ENCODE measurements at places on chromosomes 1 and 21.

DNA sequence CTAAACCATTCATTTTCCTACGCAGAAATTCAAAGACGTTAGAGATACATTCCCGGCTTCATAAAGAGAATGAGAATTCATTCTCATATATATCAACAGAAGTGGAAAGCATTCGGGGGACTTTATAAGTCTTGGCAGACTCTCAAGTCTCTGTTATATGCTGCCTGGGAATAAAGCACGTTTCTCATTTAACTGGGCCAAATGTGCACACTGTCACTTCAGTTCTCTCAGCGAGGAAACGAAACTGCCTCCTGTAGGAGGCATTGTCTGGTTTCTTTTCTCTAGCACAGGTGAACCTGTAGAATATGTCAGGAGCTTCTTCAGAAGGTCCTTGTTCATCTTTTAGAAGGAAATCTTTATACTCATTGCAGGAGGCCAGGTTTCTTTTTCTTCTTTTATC, 367.6 kb downstream of the PTBP2 start:
- no peak for DNase-seq

DNA sequence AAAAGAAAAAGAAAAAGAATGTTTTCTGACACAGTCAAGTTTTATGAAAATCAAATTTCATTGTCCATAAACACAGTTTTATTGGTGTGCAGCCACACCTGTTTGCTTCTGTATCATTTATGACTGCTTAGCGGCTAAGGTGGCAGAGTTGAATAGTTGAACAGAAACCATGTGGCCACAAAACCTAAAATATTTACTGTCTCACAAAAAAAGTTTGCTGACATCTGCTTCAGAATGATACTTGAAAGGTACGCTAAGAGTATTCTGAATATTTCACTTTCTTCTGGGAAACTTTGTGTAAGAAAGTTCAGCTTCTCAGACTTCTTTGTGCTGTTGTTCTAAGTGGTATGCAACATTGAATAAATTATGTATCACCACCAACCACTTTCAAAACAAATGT, 6.2 kb downstream of the KCNK1 start:
- DNase-seq, result no peak

GRCh38 chr21:33490991-33491372, 534 bp downstream of the DNAJC28 start:
- no peak for DNase-seq

DNA sequence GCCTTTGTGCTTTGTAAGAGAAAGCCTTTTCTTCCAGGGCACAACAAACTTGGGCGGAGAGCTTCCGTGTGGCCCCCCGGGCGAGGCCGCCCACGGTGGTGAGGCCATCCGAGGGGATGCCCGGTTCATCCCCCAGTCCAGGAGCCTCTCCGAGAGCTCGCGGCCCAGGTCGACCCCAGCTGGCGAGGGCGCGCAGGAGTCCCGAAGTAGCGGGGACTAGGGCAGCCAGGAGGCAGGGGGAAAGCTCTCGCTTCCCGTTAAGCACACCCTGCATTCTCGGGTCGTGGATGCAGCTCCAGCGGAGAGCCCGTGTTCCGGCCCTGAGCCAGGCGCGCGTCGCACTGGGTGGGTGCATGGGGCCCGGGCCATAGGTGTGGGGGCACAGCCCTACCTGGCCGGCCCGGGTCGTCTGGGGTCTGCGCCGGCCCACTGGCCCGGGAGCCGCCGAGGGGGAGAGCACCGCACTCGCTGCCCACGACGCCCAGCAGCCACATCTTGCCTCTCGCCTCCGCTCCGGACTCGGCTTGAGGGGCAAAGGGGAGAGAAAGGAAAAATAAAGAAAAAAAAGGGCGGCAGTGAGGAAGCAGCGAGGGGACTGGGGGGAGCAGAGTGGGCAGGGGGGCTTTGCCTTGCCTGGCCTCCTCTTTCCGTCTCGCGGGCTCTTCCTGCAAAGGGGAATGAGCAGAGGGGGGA, 1.8 kb downstream of the RNF220 start:
- DNase-seq, result peak; percentile 7

GRCh38 chr1:167090314-167090942, at the start of gene GPA33:
Gene GPA33 (minus strand): TSS chr1:167090377. CDS start chr1:167090287, 90 bp downstream.
- no peak for DNase-seq

GRCh38 chr1:217534566-217534965, 96.3 kb downstream of the GPATCH2 start:
- DNase-seq, result no peak

- no peak for DNase-seq
Measured at GRCh38 chr1:160108888-160109662, 6.5 kb upstream of the ATP1A2 start.

All from CD8-positive, alpha-beta memory T cell (primary cell).